ENCODE measurements at places on chromosomes 1 and 21.

GRCh38 chr1:153945131-153945794 is 1.3 kb downstream of the DENND4B start:
- DNase-seq = no peak

- DNase-seq = no peak
These were observed 15.8 kb downstream of the CD2 start for GRCh38 chr1:116769994-116770393.

GRCh38 chr1:56676571-56677035 is 31.5 kb downstream of the PRKAA2 start:
- peak; percentile 71 for DNase-seq

DNA sequence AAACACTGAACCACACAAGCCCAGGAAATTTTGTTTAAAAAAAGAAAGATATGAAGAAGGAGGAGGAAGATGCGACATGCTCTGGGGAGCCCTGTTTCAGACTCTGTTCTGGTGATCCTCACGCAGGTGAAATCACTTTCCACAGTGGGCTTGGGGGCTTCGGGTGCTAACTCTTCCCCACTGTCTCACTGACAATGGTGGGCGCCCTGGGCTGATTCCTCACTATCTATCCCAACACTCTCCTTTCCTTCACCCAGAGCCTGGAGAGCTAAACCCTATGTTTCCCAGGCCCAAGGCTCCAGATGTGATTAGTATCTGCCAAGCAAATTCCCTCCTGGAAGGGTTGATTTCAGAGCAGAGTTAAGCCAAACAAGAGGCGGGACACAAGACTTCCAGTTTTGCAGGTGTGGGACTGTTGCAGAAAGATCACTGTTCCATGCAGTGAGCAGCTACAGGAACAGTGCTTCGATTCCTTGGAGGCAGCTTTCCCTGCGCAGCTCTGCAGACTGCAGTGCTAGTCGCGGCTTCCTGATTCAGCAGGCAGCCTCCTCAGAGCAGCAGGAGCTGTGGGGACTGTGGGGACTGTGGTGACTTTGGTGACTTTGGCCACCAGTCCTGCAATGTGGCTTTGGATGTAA is 168.3 kb downstream of the RHOU start:
- DNase-seq = no peak

GRCh38 chr1:65832296-65832695 is 39.6 kb downstream of the PDE4B start:
- peak; percentile 54 for DNase-seq

- DNase-seq = no peak
These were observed 14.9 kb downstream of the CREG1 start for GRCh38 chr1:167538657-167539056.

All from HS-5 (cell line).